Non-pigmented ciliary epithelial cell (primary cell): ENCODE measurements at places on chromosomes 12 and 14.

- DNase-seq: no peak
Measured at GRCh38 chr12:15796493-15797141, 7.4 kb upstream of the EPS8 start.

DNA sequence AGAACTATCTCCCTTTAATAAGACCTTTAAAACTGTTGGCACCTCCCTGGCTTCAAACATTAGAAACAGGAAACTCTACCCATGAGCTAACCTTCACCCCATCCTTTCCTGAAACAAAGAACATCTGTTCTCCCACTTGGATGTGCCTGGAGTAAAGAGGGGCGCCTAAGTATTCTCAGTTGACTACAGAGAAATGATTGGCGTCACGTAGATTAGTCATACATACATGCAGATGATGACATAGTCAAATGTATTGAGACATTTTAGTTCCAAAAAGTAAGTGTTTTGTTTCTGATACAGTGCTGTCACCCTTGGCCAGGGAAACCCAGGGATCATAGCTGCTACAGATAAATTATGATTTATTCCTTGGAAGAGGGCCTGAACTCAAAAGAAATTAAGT lies 260.0 kb upstream of the PLEKHG7 start:
- DNase-seq: no peak

DNA sequence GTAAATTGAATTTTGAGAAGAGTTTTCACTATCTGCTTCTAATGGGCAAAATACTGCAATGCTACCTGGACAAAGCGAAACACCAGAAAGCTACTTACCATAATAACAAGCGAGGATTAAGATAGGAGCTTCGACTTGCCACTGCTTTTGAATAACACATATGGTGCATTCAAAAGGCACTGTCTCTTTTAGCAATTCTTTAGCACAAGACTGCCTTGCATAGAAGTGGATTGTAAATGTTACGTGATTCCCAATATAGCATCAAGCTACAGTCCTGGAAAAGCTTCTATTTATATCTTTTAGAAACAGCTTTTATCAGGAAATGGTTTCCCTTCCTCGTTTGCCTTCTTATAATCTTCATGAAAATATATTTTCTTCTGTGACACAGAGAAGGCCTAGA lies 258.7 kb upstream of the PDE3A start:
- DNase-seq: no peak

- no peak for DNase-seq
Measured at GRCh38 chr14:94034886-94035285, 8.7 kb downstream of the OTUB2 start.

DNA sequence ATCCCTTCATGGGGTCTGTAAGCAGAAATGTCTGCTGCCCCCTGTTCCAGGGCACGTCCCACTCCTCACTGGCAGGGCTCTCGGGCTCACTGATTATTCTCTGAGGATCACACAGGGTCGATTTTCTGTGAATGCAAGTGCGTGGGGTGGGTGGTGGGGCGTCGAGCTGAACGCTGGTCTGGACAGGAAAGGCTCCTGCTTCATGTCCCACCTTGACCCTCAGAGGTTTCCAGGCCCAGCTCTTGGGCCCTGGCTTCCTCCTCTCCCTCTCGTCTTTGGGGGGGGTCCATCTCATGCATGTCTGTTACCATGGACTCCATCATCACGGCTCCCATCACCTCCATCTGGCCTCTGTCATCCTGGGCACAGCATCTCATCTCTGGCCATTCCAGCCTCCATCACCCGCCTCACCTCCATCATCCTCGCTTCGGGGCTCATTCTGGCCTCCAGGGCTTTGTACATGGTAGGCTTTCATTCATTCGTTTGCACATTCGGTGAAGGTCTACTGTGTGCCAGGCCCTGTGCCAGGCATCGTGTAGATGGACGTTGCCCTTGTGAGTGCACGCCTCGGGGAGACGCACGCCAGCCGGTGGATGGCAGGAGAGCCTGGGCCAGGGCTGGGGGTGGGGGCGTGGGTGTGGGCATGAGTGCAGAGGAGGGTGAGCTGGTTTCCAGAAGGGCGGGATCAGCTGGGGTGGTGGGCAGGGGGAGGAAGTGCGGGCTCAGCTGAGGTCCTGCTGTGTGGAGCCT lies 34.7 kb downstream of the RTL1 start:
- no peak for DNase-seq

DNA sequence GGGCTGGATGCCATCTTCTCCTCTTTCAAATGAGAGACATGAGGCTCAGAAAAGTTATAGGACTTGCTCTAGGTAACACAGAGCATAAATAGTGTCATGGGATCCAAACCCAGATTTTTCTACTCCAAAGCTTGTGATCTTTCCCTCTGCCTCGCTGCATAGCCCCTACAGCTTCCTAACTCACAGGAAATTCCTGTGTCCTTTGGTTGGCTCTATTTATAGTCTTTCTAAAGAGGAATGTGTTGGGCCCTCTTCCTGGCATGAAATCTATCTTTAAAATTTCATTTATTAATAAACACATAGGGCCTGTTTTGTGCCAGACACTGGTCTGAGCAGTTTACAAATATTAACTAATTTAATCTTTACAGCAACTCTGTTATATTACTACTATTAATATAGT lies 9.8 kb upstream of the KCNA5 start:
- DNase-seq: no peak

DNA sequence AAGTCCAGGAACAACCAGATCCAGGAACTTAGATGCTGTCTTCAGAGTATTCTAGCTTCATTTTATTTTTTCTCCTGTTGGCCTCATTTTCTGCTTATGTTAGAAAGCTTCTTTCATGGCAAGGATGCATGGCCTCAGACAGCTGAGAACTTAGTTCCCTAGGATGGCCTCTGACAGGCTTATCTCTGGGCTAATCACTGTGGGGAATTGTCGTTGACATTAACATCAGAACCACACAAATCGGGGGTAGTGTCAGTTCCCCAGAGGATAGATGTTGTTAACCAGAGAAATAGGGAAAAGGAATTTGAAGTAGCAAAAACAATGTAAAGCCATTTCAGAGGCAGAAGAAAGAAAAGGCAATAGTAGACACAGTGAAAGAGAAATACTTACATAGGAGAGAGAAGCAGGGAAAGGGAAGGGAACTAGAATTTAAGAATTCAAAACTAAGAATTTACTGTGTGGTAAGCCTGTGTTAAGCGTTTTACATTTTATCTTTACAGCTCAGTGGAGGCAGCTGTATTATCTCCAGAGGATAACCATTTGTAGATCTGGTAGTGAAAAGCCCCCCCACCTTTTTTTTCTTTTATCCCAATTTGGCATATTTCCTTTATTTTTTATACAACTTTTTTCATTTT lies 21.8 kb downstream of the FUT8 start:
- DNase-seq: no peak

DNA sequence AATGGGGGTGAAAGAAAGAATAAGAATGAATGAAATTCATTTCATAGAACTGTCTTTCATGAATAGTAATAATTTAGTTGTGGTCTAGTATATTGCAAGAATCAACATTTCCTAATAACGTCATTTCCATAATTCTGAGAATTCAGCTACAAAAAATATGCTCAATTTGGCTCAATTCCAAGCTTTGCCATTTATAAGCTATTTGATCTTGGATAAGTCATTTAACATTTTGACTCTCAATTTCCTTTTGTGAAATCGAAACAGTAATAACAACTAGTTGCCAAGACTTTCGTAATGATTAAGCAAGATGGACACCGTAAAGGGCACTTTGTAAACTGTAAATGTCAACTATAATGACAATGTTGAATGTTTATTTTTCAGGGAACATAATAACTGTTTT lies 18.1 kb downstream of the NOS1 start:
- no peak for DNase-seq

DNA sequence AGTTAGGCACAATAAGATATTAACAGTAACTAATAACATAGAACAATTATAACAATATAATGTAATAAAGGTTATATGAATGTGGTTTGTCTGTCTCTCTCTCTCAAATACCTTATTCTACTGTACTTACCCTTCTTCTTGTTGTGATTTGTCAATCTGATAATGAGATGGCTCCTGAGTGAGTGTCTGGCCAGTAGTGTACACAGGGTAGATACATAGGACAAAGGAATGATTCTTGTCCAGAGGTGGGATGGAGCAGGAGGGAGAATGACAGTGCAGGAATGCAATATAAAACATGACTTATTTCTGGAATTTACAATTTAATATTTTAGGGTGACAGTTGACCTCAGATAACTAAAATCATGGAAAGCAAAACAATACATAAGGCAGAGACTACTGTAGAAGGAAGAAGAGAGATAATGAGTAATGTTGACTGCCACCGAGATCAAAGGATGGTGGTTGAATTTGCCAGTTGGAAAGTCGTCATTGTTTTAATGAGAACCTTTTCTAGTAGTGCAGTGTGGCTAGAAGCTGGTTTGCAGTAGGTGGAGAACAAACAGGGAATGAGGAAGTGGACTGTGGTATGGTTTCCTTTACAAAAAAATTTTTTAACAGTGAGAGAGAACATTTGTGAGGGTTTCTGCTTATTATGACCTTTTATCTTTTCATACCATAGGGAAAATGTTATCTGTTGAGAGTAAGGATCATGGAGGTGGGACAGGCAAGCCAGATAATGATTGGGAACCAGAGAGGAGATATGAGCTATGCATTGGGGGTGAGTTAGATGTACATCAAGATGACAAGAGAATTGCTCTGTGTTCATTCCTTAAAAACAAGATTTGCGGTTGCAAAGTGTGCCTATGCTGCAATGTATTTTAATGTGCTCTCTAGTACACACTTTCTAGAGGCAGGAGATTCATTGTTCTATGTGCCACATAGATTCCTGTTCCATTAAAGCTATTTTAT lies 458.3 kb downstream of the BTG1 start:
- DNase-seq: no peak

DNA sequence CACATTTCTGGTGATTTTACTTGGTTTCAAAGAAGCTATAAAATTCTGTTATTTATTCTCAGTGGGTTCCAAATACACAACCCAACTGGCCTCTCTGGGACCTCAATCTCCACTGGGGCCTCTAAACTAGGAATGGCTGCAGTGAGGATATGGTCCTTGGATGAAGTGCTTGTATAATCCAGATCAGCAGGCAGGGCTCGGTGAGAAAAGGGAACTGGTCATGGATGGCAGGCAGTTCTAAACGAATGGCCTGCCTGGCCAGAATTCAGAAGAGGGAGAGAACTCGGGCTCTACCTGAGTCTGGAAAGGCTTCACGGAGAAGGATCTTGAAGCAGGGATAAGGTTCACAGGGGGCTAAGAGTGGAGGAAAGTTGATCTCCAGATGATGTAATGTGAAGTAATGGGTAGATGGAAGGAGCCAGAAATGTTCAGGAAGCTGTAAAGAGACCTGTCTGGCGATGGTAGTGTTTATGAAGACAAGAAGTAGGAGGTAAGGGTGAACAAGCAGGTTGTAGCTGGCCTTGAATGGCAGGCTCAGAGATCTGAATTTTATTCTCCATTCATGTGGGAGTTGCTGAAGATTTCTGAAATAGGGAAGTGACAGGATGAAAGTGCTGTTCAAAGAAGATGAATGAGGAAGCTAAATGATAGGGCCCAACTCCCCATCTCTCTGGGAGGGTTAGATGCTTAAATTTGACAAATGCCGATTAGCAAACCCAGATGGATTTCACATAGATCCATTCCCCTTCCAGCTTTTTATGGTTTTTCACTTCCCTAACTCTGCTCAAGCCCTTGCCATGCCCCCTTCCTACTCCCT lies 31.5 kb upstream of the ANO6 start:
- no peak for DNase-seq

GRCh38 chr12:49689785-49690184 lies 17.4 kb downstream of the FMNL3 start:
- DNase-seq: no peak

DNA sequence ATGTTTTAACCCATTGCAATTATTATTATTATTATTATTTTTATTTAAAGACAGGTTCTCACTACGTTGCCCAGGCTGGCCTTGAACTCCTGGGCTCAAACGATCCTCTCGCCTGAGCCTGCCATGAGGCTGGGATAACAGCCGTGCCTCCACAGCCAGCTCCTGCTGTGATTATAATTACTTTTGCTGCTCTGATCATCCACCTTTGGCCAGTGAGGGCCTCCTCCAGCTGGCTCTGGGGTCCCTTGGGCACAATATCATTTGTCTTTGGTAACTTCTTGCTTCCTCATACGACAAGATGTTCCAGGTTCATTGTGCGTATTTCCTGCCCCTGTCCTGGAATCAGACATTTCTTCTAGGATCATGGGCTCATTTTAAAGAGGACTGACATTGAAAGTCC lies 28.4 kb downstream of the LRTM2 start:
- no peak for DNase-seq

DNA sequence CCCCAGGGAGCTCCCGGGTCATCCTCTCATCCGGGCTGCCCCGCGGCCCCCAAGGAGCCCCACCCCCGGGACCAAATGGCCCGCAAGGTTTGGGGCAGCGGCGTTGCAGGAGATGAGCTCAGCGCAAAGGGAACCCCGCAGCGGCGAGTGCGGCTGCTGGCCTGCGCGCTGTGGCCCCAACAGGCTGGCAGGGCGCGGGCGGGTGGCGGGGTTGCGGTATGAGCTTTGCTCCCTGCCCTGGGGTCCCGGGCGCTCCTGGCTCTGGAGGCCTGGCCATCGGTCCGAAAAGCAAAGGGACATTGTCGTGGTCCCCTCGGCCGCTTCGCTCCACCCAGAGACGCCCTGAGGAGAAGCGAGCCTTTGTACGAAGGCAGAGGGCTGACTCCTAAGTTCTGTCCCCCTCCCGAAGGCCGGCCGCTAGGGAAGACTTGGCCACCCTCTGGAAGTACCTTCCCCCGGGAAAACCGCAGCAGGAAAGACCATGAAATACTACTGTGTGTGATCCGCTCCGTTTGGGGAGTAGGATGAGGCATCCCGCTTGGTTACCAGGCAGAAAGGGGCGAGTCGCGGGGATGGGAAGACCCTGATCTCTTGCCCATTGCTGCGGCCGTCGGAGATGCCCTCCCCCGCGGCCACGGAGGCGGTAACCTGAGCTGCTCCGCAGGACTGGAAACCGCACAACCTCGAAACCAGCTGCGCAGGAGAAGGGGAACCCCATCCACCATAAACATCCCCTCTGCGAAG lies 620 bp upstream of the NID2 start:
- DNase-seq: no peak

GRCh38 chr12:121799842-121800693 lies 3.7 kb upstream of the SETD1B start:
- DNase-seq: no peak

GRCh38 chr12:14828892-14829291 lies 14.4 kb downstream of the ART4 start:
- DNase-seq: no peak

DNA sequence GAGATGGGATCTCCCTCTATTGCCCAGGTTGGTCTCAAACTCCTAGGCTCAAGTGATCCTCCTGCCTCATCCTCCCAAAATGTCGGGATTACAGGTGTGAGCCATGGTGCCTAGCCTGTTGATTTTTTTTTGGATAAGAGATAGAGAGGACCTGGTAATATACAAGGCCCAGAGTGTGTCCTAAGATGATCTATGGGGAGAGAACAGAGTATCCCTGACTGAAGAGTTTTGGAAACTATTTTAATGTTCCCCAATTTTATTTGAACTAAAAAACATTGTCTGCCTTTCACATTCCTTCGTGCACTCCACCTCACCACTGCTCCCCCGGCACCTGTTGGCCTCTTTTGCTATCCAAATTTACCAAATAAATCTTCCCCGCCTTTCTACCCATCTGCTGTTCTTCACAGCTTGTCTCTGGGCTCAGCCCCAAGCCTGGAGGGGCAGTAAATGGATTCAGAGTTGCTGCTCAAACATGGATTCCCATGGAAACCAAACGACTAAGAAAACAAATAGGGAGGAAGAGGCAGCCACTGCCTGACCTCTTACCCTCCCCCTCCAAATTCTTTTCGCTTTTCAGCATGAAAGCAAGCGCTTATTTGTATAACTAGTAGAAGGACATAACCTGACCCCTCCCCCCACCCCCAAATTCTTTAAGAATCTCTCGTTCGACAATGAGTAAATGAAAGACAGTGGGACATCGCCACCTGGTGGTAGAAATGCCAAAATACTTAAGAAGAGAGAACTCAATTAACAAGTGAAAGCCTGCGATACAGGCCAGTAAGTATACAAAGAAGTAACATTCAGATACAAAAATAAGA lies 22.6 kb downstream of the OR10G3 start:
- DNase-seq: peak; percentile 66
